ENCODE measurements at places on chromosomes 6 and 20.
A peak's percentile ranks its signal among the peaks of the same experiment; 100 is the strongest.

DNA sequence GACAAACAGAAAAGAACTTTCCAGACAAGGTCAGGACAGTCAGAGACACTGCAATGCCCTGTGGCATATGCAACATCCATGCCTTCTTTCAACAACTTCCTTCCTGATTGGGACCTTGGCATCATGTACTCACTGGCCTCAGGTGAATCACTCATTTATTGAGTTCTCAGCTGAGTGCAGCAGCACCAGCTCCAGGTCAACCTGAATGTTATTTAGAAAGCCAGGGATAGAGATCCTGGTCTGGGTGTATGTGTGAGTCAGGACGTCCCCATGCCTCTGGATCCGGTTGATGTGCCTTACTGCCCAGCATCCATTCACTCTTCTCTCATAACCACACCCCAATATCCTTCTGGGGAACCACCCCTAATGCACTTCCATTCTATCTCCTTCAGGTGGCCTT is 54.4 kb downstream of the SNRNP48 start:
- no peak for DNase-seq

GRCh38 chr6:38997128-38997761 is 51.3 kb upstream of the GLP1R start:
- peak; percentile 7 for DNase-seq

GRCh38 chr6:84804720-84805119 is 40.3 kb upstream of the TBX18 start:
- DNase-seq = peak; percentile 26

GRCh38 chr20:32563311-32564272 is 21.5 kb downstream of the NOL4L start:
- no peak for DNase-seq

DNA sequence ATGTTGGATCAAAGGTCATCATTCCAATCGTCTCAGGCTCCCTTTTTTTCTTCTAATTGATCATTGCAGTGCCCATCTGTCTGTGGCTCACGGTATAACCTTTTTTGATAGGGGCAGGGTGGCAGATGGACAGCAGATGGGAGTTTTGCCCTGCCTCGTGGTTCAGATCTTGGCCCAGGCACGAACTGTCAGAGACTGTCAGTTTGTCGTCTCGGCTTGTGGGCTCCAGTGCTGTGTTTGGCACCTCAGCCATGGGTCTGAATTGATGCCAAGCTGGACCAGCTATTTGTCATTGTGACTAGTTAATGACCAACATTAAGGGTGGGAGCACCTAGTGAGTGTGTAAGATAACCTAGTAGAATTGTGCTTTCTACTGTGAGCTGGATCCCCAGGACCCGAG is 197.6 kb downstream of the PRL start:
- no peak for DNase-seq

- DNase-seq = peak; percentile 54
Measured at GRCh38 chr20:1094751-1095150, 23.7 kb upstream of the PSMF1 start.

DNA sequence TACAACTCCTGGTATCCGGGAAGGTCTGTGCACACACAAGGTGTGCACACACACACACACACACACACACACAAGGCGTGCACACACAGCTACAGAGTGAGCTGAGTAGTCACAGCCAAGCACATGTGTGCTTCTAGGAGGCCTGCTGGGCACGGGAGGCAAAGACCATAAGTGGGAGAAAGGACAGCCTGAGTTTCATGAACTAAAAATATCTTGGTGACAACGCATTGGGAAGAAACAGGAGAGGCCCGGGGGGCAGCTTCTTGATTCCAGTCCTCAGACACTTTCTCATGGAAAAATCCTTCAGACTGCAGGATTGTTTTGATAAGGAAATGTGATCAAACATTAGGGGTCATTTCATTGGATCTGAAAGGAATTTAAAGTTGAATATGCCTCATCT is 2.6 kb downstream of the TRAF3IP2 start:
- peak; percentile 97 for DNase-seq

DNA sequence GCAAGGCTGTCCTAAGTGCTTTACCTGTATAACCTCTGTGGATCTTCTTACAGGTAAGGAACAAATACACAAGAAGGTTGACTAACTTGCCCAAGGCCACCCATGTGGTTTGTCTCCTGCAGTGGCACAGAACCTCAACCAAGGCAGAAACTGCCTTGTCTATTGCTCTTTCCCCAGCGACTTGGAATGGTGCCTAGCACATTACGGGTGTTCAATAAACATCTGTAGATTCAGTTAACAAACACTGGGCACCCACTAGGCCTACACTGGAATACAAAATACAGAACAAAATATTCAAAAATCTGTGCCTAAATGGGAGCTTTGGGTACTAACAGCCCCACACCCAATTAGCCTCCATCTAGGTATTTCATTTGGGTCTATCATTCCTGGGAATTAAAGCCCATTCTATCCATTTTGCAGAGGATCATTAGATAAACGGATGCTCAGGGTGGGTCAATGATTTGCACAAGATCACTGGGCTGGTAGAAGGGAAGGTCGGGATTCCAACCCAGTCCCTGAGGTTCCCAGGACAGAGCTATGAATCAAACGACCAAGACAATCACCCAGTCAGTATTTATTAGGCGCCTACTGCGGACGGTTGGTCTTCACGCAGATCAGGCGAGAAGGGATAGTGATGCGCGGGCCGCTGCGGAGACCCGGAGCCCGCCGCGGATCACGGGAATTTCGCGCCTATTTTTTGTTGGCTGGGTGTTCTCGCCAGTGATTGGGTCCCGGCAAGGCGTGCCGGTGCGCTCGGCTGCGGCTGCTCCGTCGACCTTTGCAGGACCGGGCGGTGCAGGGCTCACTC is at the start of gene STK35:
Gene STK35 (plus strand): TSS at position 771 of the 808 bp plus-strand sequence. CDS start 55 bp downstream, outside the sequence.
- DNase-seq = no peak
